ENCODE measurements at places on chromosomes 5 and 9.

- no peak for DNase-seq
Measured at GRCh38 chr5:93569300-93570160, 11.5 kb downstream of the NR2F1-AS1 start.

DNA sequence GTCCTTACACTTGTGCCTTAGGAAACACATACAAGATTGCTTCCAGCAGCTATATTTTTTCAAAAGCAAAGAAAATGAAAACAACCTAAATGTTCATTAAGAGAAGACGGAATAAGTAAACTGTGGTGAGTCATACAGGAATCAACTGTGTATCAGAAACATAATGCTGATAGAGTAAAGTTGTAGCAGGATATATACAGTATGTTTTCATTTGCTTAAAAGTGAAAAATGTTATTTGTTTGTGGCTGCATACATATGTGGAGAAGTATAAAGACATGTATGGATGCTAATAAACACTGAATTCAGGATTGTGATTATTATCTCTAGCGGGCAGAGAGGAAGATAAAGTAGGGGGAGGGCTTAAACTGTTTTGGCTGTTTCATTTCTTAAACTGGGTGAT is 8.3 kb downstream of the DCTN4 start:
- DNase-seq, result no peak

GRCh38 chr5:10625700-10626472 is 62.0 kb downstream of the ANKRD33B start:
- no peak for DNase-seq

- DNase-seq, result no peak
Measured at GRCh38 chr5:139708877-139709581, 60.9 kb downstream of the CXXC5 start.

- no peak for DNase-seq
Measured at GRCh38 chr5:140020601-140021177, 22.4 kb downstream of the NRG2 start.

- no peak for DNase-seq
Measured at GRCh38 chr9:100579665-100580064, 1.8 kb downstream of the CAVIN4 start.

GRCh38 chr9:93653760-93654159 is 77.4 kb downstream of the PHF2 start:
- peak; percentile 15 for DNase-seq
